ENCODE measurements at places on chromosomes 1 and 21.
A peak's percentile ranks its signal among the peaks of the same experiment; 100 is the strongest.

- no peak for DNase-seq
Measured at GRCh38 chr1:239125893-239126292, 260.5 kb upstream of the CHRM3 start.

GRCh38 chr1:70979313-70979712 is 68.3 kb downstream of the PTGER3 start:
- DNase-seq, result no peak

DNA sequence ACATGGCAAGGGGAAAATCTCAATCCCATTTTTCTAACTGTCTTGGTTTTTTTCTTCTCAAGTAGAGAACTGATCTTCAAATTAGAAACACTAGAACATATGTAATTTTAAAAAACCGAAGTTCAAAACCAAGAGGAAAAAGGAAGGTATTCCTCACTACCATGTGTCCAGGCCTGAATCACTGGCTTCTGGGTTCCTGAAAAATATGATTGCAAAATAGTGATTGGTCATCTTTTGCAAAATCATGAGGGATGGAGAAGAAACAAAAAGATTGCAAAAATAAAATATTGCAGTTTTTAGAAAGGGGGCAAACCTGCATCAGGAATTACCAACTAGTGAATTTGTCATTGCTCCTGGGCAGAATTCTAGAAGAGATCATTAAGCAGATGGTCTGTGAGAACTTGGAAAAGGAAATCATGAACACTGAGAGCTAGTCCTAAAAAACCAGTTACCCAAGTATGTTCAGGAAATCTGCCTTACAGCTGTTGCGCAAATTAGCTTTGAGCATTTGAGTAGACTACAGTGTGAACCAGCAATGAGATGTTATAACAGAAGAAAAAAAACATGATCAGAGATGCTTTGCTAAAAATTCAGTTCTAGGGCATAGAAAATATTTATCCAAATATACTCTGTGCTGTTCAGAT is 49.4 kb downstream of the SPATA46 start:
- DNase-seq, result no peak

DNA sequence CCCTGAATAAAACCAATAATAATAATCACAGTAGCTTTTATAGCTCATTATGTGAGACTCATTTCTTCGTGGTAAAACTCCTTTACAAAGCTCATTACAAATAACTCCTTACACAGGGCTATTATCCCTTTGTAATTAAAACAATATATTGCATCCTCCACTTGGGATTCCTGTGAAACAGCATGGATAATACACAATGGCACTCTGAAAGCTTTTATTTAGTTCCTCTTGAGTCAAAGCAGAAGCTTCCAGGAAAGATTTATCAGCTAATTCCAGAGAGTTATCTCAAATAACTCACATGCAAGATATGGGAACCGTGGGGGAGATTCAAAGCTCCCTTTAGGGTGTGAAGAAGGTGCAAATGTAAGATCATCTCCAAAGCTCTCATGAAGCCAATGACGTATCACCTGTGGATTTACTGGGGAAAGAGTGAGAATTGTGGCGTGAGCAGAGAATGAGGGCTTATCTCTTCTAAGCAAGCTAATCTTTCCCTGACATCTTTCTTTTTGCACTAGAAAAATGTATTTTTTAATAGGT is 60.4 kb upstream of the GJA5 start:
- DNase-seq, result no peak

DNA sequence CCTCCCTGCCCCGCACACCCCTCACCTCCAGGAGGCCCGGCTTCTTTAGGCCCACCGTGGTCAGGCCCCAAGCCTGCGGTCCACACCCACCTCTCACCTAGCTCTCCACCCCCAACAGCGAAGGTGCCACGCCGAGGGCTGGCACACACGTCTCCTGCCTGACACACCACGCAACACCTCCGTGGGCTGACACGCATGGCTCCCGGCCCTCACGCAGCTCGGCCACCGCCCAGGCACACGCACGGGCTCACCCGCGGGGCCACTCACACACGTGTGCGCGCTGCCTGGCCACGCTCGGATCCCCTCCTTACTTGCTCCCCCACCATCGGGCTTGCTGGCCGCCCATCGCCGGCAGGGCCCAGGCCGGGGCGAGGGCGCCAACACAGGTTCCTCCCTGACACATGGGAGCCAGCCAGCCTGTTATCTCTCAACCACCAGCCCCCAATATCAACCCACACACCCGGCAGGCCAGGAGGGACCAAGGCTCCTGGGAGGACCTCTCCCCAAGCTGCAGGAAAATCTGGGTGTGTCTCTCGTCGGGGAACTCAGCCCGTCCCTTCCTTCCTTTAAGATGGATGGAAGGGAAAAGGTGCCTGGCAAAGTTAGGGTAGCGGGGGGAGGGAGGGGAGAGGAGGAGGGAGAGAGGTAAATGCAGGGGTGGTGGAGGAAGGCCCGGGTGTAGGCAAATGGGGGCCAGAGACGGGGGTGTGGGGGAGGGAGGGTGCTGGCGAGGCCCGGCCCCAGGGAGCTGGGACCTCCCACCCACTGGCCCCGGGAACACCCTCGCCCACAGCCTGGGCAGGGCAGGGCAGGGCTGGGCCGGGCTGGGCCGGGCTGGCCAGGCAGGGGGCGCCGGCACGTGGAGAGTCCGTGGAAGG is 546 bp downstream of the ELOVL1 start:
- no peak for DNase-seq

- no peak for DNase-seq
Measured at GRCh38 chr1:246262281-246262680, 244.8 kb downstream of the SMYD3 start.

DNA sequence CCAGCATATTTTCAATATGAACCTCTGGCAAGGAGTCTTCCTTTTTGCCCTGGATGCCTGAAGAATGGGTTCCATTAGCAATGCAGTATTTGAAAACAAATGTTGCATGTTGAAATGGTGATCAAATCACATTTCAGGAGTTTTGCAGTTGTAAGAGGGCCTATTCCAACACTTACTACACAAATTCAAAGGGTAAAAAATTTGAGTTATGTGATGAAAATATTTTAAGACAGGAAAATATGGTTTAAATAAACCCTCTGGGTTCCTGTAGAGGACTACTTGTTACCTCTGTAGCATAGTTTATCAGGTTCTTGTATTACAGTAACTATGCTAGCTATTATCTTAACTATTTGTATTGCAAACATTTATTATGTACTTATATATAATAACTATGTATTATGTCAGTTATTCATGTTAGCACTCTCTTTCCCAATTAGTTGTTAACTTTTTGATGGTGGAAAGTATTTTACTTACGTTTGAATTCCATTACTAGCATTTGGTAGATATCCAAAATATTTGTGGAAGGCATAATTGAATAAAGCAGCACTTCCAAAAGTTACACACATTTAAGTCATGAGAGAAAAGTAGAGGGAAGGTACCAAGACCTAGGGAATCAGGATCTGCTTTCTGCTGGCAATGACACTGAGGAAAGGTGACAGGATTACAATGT is 312.9 kb downstream of the GRIK1 start:
- DNase-seq, result no peak

DNA sequence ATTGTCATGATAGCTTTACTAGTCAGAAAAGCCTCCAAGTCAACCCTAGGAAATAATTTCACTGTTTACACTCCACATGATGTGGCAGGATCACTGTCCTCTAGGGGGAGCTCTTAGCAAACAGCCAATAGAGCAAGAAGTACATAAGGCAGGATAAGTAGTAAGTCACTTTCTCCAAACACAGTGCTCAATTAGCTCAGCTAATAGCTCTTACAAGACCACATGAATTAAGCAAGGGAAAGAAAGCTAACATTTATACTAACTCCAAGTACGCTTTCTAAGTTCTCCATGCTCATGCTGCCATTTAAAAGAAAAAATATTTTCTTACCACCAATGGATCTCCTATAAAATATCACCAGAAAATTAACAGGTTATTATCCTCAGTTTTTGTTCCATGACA is 66.9 kb upstream of the LRIF1 start:
- no peak for DNase-seq

GRCh38 chr1:38068220-38068979 is 21.8 kb upstream of the POU3F1 start:
- no peak for DNase-seq

GRCh38 chr1:218525451-218526197 is 180.5 kb downstream of the TGFB2 start:
- DNase-seq, result no peak

- no peak for DNase-seq
Measured at GRCh38 chr21:16377120-16377658, 647.4 kb downstream of the USP25 start.

DNA sequence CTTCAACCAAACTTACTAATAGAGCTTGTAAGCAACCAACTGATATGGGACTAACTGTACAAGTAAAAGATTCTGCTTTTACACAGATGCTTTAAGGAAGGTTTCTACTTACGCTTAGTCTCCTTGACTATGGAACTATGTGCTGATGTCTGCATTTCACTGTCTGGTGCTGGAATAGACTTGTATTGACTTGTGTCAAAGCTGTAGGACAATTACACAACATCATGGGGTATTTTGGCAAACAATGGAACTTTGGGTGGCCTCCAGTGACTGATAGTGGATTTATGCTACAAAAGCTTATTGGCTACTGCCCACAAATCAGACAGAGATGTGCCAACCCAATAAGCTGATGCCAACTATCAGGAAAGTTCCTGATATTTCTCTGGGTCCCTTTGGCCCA is 10.6 kb downstream of the CBR1 start:
- DNase-seq, result no peak

DNA sequence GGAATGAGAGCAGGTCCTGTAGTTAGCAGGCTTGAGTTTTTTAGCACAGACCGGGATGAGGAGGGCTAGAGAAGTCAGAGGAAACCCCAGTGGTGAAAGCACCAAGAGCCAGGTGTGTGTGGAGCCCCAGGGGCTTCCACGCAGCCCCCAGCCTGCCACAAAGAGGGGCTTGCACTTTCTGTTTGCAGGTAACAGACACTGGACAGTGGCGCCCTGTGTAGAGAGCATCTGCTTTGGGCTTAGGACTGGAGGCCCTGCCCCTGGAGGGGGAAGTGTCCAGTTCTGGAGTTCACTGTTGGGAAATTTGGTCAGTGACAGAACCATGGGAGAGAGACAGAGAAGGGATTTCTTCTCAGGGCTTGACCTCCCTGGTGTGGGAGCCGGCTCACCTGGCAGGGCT is 19.5 kb downstream of the AGT start:
- DNase-seq, result no peak

- DNase-seq, result no peak
Measured at GRCh38 chr1:92291372-92291999, 7.3 kb downstream of the GLMN start.

- DNase-seq, result no peak
Measured at GRCh38 chr1:32186077-32186476, 6.6 kb downstream of the TXLNA start.

GRCh38 chr1:156164125-156164831 is 10.9 kb downstream of the SEMA4A start:
- no peak for DNase-seq

GRCh38 chr1:154883919-154884868 is 14.1 kb upstream of the KCNN3 start:
- DNase-seq, result no peak

- no peak for DNase-seq
Measured at GRCh38 chr1:18805925-18806849, 53.3 kb downstream of the TAS1R2 start.

DNA sequence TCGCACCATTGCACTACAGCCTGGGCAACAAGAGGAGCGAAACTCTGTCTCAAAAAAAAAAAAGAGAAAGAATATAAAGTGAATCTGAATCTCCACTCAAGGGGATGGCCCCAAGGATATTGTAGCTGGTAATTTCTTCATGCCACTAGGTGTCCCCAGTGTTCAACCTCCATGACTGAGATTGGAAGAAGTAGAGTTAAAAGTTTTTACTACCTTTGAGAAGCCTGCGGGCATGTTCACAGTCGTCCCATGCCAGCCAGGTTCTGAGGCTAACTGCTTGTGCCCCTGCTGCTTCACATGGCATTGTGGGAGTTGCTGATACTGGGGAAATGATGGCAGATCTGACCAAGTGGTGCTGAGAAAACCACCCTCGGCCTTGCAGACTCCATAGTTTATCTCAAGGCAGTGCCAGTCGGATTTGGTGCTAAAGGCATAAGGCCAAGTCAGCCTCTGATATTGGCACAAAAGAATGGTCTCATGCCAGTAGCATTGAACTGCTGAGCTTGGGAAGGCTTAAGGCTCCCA is 10.8 kb upstream of the SHISA4 start:
- no peak for DNase-seq

GRCh38 chr1:107175102-107175909 is 34.5 kb downstream of the NTNG1 start:
- DNase-seq, result no peak

DNA sequence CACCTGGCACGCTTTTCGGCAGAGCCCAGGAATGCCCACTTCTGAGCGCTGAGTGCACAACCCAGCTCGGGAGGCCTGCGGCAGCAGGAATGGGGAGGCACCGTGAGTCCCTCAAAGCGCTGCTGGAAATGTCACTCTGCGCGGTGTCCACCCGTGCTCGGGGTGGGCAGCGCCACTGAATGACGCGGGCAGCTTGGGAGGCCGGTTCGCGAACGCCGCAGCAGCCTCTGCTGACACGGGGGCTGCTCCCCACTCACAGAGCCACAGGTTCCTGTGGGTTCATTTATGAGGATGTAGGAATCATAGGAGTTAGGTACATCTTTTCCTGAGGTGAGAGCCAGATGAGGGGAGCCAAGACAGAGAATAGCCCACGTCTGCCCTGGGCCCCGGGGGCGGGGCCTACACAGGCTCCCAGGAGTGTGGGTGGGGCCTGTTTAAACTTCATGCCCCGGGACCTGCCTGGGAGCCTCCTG is 146.7 kb upstream of the COL6A1 start:
- no peak for DNase-seq

GRCh38 chr1:209202830-209203532 is 380.5 kb upstream of the CAMK1G start:
- no peak for DNase-seq

- DNase-seq, result no peak
Measured at GRCh38 chr1:109187127-109187526, 26.6 kb upstream of the SARS1 start.

GRCh38 chr1:77475641-77476040 is 193.8 kb downstream of the AK5 start:
- no peak for DNase-seq

- no peak for DNase-seq
Measured at GRCh38 chr1:15504436-15504835, 19.6 kb downstream of the CASP9 start.

DNA sequence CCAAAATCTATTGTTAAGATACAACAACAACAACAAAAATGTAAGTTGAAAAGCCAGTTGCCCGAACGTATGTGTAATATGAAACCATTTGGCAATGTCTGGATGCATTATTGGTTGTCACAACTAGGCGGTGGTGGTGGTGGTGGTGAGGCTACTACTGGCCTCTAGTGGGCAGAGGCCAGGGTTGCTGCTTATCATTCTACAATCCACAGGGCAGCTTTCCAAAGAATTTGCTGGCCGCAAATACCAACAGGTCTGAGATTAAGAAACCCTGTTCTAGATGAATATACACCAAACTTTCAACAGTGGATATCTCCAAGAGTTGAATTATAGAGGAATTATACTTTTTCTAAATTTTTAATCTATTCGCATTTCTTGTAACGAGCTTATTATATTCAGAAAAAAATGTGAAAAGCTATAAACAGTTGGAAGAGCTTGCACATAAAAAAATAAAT is 26.8 kb upstream of the ZNF697 start:
- DNase-seq, result peak; percentile 58
